ENCODE measurements at places on chromosomes 13 and 19. TPM values are rescaled to one million over a fixed set of nuclear protein-coding genes. Genes with fewer than 3 reads are reported as not detected.

Gene ENOX1
- total RNA-seq: 0.97 TPM

Gene LIPE
- 2.3 TPM for total RNA-seq

Gene PPP5C
- 72.5 TPM for total RNA-seq

Gene GARIN5B
- 0.42 TPM for total RNA-seq

Gene CABP5
- not detected for total RNA-seq

Gene SPRED3
- 3.3 TPM for total RNA-seq

Gene EFNA2
- total RNA-seq: 2.9 TPM

Gene FXYD3
- total RNA-seq: 0.32 TPM

Gene NCR1
- total RNA-seq: not detected

Gene ACTN4
- 1,188 TPM for total RNA-seq

Gene KLC3
- total RNA-seq: 0.68 TPM

Gene ATP1A3
- total RNA-seq: 4.6 TPM

Gene ZNF554
- 0.92 TPM for total RNA-seq

Gene FLT1
- total RNA-seq: not detected

Gene ZNF799
- 1.5 TPM for total RNA-seq

Gene ZNF66
- not detected for total RNA-seq

Gene KLK3
- not detected for total RNA-seq

Gene FBXO46
- total RNA-seq: 7.7 TPM

Gene OBI1
- 6.6 TPM for total RNA-seq

Gene CCDC106
- total RNA-seq: 12.8 TPM

Gene MAB21L1
- not detected for total RNA-seq

Gene LGALS14
- not detected for total RNA-seq

Gene RGL3
- total RNA-seq: 2.2 TPM

Gene CBLC
- not detected for total RNA-seq

Gene ATP4B
- total RNA-seq: not detected

Gene ZNF546
- 2.4 TPM for total RNA-seq

Gene PLPPR3
- 5.6 TPM for total RNA-seq

Gene SKA3
- 14.6 TPM for total RNA-seq

Gene ZNF749
- 12.5 TPM for total RNA-seq

Gene LCP1
- 0.22 TPM for total RNA-seq

Gene TPGS1
- total RNA-seq: 18.8 TPM

Gene CEACAM3
- not detected for total RNA-seq

Gene ATP4A
- not detected for total RNA-seq

Gene NPAS1
- 5.8 TPM for total RNA-seq

Gene NLRP5
- not detected for total RNA-seq

Gene PSG11
- not detected for total RNA-seq

Gene FFAR3
- total RNA-seq: not detected

Gene APOE
- total RNA-seq: 9.7 TPM

Gene SYT3
- total RNA-seq: 0.93 TPM

Gene ANKLE1
- 0.43 TPM for total RNA-seq

Gene TRPC4
- not detected for total RNA-seq

Gene TIMM50
- 226 TPM for total RNA-seq

Gene C1QTNF9
- total RNA-seq: not detected

Gene SWSAP1
- total RNA-seq: 1.1 TPM
